Fibroblast of upper back skin (primary cell): ENCODE measurements at places on chromosomes 1 and 21.

GRCh38 chr1:30929135-30929889, 20.8 kb upstream of the SDC3 start:
- peak; percentile 38 for DNase-seq

DNA sequence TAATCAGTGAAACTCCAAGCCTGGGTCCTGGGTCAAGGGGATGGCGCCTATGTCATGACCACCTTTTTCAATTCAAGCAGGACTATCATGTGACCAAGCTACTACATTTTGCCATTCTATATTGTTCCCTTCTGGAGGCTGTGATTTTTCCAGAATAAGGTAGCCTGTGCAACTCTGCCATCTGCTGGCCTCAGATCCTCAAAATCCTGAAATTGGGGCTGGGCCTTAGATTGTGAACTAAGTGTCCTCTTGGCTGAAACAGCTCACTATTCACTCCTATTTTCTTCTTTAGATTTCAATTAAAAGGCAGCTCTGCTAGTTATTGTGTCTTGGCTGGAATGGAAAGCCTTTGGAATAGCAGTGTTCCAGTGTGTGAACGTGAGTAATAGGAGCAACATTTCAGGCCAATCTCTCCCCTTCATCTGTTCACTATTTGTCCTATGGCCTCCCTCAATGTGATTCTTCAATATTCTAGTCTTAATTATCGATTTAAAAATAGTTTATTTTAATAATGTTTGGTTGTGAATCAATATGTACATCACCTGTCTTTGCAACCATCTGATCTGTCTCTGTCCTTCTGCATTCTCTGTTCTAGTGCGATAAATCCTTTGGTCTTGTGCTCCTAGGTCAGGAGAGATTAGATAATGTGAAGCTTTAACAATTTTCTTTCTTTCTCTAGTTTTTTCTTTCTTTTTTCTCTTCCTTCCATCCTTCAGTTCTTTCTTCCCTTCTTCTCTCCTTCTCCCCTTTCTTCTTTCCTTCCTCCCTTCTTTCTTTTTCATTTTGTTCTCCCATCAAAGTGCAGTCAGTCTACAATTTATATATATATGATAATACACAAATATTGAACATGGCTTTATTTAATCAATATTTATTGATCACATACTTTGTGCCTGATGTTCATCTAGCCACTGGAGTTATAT, 69.8 kb downstream of the CR1 start:
- peak; percentile 2 for DNase-seq

- DNase-seq = no peak
Measured at GRCh38 chr1:67169496-67169895, 3.2 kb downstream of the IL23R start.

DNA sequence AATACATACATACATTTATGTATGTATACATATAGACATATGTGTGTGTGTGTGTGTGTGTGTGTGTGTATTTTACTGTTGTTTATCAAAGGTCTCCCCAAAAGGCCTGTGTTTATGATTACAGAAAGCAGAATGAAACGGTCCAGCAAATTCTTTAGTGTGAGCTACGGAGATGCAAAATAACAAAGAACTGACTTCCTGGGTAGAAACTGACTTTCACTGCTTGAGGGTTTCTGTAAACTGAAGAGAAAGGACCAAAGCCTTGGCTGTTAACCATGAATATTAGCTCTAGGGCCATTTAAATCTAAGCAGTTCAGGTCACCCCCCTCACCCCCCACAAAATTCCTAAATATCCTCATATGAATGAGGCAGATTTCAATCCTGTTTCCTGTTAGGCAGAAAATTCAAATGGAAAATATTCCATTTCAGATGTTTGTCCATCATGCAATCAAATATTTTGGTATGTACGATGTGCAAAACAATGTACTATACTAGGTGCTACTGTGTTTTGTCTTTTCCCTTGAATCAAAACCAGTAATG, 213.2 kb downstream of the TGFB2 start:
- no peak for DNase-seq

GRCh38 chr1:112527266-112528010, 18.7 kb downstream of the WNT2B start:
- DNase-seq = peak; percentile 95
